Adrenal gland (tissue), 19 donors: ENCODE measurements at places on chromosomes 5 and 9. TPM values are rescaled to one million over a fixed set of nuclear protein-coding genes. Genes with fewer than 3 reads are reported as not detected.
A peak's percentile ranks its signal among the peaks of the same experiment; 100 is the strongest.

Gene HCN1
- total RNA-seq: 2.1 TPM

Gene MOB3B
- total RNA-seq: 3.2 TPM

DNA sequence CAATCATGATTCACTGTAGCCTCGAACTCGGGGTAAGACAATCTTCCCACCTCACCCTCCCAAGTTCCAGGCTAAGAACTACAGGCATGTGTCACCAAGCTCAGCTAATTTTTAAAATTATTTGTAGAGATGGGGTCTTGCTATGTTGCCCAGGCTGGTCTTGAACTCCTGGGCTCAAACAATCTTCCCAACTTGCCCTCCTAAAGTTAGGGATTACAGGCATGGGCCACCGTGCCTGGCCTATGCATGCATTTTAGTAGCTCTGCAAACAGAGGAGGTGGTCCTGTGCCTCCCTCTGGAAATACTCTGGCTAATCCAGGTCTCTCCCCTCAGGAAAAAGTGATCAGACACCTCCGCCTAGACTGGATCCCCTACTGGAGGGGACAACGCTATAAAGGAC, 21.5 kb upstream of the TRIM14 start:
- H3K27me3 ChIP-seq: no peaks in the 10 kb centered on the region
- H3K4me3 ChIP-seq: no peak overlapping the region
- H3K36me3 ChIP-seq: no peaks in the 10 kb centered on the region
- no peak overlapping the region for H3K27ac ChIP-seq

GRCh38 chr9:77424993-77425392, 223.1 kb downstream of the GNA14 start:
- no peak overlapping the region for H3K4me3 ChIP-seq
- no peaks in the 10 kb centered on the region for H3K4me1 ChIP-seq
- no peak overlapping the region for H3K27ac ChIP-seq
- no peak for DNase-seq
- no peaks in the 10 kb centered on the region for H3K27me3 ChIP-seq

- peaks cover 3% of the 10 kb centered on the region for H3K27me3 ChIP-seq
- no peak for DNase-seq
- no peak overlapping the region for H3K4me3 ChIP-seq
- H3K4me1 ChIP-seq: no peaks in the 10 kb centered on the region
- no peaks in the 10 kb centered on the region for H3K36me3 ChIP-seq
These were observed 34.7 kb downstream of the PAEP start for GRCh38 chr9:135596211-135596610.

- H3K27me3 ChIP-seq: no peaks in the 10 kb centered on the region
- no peak overlapping the region for H3K4me3 ChIP-seq
- no peak overlapping the region for H3K27ac ChIP-seq
- no peaks in the 10 kb centered on the region for H3K36me3 ChIP-seq
- DNase-seq: no peak
- no peaks in the 10 kb centered on the region for H3K4me1 ChIP-seq
These were observed 230.9 kb downstream of the GAS1 start for GRCh38 chr9:86716326-86716922.

DNA sequence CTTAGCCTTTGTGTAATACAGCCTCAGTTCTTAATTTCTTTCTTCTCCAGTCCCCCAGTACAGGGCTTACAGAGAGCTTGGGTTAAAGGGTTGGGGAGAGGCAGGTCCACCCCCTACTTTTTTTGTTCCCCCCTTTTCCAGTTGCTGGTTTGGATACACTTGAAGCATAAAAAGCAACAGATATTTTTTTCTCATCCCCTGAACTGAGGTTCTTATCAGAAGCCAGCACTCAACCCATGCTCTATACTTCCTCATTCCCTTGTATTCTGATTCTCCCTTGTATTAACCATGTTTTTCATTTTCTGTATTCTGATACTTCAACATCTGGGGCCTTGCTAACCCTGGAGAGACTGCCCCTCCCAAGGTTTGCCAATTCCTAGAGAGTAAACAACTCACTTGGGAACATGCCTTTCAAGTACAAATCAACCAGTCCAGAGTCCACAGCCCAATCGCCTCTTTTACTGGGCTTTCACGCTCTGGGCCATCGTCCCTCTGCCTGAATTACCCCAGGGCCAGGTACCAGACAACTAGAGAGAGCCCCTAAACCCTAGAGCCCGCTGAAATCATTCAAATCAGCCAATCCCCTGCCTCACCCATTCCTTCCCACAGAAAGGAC, 333.4 kb upstream of the PUM3 start:
- H3K4me3 ChIP-seq: no peak overlapping the region
- no peak for DNase-seq
- H3K36me3 ChIP-seq: no peaks in the 10 kb centered on the region
- H3K4me1 ChIP-seq: no peaks in the 10 kb centered on the region
- no peak overlapping the region for H3K27ac ChIP-seq

DNA sequence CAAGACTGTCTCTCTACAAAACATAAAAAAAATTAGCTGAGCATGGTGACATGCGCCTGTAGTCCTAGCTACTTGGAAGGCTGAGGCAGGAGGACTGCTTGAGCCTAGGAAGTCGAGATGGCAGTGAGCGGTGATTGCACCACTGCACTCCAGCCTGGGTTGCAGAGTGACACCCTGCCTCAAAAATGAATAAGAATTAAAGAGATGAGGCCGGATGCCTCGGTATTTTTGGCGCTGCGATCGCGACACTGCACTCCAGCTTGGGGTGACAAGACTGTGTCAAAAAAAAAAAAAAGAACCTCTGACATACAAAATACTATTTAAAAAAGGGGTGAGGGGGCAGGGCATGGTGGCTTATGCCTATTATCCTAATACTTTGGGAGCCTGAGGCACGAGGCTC, 7.3 kb downstream of the GPBP1 start:
- H3K4me1 ChIP-seq: peaks cover 72% of the 10 kb centered on the region
- no peak for DNase-seq
- no peak overlapping the region for H3K4me3 ChIP-seq
- H3K27ac ChIP-seq: no peak overlapping the region
- no peaks in the 10 kb centered on the region for H3K27me3 ChIP-seq

DNA sequence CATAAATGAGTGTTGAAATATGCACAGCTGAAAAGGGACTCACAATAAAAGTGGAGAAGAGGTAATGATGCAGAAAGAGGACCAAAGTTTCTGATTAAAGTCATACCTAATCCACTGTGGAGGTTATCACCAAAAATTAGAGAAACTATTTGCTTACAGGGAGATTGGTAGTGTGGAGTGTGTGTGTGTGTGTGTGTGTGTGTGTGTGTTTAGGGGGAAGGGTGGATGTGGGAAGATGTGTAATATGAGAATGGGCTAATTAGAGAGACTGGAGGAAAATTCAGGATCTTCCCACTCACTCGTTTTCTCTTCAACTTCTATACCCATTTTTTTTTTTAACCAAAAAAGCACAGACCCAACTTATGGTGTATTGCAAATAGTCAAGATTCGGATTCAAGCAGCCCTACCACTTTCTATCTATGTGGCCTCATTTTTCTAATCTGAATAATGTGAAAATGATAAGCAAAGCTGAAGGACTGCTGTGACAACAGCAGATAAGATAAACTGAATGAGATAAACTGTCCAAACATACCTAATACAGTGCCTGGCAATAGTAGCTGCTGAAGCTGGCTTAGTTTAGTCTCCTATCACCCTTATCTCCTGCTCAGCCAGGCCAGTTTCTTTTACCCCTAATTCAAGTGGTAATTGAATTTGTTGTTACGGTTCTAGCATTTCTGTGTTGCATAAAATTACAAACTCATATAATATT, 501.1 kb downstream of the KDM4C start:
- no peak overlapping the region for H3K4me3 ChIP-seq
- no peak for DNase-seq
- H3K27ac ChIP-seq: no peak overlapping the region
- H3K36me3 ChIP-seq: no peaks in the 10 kb centered on the region

GRCh38 chr5:144209361-144209760, 38.7 kb downstream of the KCTD16 start:
- H3K36me3 ChIP-seq: no peaks in the 10 kb centered on the region
- no peak overlapping the region for H3K27ac ChIP-seq
- no peak overlapping the region for H3K4me3 ChIP-seq

GRCh38 chr5:139402561-139403158, 1.2 kb downstream of the SPATA24 start:
- H3K27me3 ChIP-seq: no peaks in the 10 kb centered on the region
- DNase-seq: peak; percentile 26
- H3K4me1 ChIP-seq: peaks cover 14% of the 10 kb centered on the region
- H3K36me3 ChIP-seq: no peaks in the 10 kb centered on the region
